ENCODE measurements at places on chromosomes 6 and 20. TPM values are rescaled to one million over a fixed set of nuclear protein-coding genes. Genes with fewer than 3 reads are reported as not detected.

DNA sequence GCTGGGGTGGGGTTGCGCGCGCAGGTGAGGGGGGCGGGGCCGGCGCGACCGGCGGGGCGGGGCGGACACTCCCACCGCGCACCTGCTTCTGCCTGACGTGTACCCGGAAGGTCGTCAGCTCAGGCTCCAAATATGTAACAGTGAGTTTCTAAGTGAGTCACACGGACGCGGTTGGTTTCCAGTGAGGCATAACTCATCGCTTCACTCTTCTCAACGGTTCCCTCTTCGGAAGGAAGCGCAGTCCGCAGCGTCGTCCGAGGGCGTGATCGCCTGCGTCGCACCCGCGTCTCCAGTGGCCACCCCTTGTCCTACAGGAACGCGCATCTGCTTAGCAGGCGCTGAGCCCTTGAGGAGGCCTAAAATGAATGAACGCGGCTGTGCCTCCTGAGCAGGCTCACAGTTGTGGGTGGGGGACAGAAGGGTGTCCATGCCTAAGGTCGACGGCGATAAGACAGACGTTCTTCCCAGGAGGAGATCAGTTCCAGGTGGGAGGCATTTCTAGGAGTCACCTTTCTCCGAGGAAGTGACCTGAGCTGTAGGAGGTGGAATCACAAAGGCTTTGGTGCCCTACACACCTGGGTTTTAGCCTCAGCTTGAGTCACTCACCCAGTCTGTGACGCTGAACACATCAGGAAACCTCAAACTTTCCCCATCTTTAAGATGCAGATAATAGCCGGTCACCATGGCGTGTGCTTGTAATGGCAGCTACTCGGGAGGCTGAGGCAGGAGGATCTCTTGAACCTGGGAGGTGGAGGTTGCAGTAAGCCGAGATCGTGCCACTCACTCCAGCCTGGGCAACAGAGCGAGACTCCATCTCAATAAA lies 50.9 kb upstream of the EZR start:
- DNase-seq = peak; percentile 96

DNA sequence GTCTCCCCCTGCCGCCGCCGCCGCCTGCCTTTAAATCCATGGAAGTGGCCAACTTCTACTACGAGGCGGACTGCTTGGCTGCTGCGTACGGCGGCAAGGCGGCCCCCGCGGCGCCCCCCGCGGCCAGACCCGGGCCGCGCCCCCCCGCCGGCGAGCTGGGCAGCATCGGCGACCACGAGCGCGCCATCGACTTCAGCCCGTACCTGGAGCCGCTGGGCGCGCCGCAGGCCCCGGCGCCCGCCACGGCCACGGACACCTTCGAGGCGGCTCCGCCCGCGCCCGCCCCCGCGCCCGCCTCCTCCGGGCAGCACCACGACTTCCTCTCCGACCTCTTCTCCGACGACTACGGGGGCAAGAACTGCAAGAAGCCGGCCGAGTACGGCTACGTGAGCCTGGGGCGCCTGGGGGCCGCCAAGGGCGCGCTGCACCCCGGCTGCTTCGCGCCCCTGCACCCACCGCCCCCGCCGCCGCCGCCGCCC lies 474 bp downstream of the CEBPB start:
- DNase-seq = peak; percentile 94

- peak; percentile 41 for DNase-seq
Measured at GRCh38 chr20:38159957-38160756, 4.9 kb downstream of the TGM2 start.

DNA sequence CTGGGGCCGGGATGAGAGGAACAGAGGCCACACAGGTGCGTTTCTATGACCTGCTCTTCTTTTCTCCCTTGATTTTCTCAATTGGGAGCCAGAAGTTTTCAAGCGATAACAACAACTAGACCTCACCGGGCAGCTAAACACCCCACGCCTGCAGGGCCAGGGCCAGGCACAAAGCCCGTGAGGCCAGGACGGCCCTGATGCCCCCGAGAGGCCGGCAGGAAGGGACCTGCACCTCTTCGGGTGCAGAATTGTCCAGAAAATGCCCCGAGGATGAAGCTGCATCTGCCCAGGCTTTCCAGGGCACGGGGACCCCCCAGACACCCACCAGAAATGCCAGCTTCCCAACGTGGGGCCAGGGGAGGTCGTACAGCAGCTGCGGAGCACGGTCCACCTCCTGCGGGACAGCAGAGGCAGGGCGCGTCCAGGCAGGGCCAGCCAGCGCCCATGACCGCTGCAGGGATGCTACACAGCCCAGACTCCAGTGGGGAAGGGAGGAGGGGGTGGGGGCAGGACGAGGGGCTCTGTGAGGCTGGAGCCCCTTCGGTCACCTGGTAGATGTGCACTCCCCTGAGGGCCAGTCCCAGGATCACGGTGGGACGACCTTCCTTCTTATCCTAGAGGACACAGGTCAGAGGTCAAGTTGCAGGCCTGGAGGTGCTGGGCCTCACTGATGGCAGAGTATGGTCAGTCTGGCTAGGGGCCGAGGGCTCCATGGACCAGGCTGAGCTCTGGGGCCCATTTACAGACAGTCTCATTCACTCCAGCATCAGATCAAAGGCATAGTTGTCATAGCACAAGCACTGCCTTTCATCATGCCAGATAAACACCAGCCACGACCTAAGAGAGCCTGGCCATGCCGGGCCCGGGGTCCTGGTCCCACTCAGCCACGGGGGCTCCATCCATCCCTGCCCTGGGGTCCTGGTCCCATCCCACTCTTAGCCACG lies 16.4 kb downstream of the FRMD1 start:
- DNase-seq = no peak

DNA sequence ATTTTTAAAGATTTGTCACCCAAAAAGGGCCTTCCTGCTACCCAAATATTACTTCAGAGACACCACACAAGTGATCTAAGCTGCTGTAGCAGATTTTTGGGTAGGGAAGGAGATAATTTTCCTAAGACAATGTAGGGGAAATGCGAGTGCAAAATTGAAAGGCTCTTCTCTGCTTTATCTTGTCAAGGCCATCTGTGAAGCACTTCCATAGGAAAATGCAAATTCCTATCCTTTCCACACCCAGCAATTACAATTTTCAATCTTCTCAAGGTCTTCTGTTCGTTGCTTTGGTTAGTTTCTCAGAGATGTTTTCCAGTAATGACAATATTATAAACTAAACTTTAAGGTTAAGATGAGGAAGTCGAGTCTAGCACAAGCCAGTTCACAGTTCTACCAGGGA lies 53.4 kb downstream of the HDGFL1 start:
- no peak for DNase-seq

GRCh38 chr6:89172131-89172530 lies 26.3 kb downstream of the PM20D2 start:
- no peak for DNase-seq

DNA sequence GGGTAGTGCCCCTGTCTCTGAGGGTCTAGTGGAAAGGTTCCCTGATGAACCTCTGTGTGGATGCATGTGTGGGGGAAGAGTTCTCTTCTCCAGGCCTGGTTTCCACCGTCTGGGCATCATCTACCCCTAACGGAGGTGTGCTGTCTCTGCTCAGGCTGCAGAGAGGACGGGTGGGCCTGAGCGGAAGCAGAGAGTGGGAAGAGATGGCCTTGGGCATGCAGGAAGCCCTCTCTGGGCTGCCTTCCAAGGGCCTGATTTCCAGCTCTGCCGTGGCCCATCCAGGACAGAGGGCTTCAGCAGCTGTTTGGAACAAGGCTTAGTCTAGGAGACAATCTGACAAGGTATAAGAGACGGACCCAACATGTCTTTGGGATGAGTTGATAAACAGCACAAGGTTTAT lies 220.1 kb upstream of the DTNBP1 start:
- peak; percentile 81 for DNase-seq

GRCh38 chr6:15914553-15914952 lies 214.3 kb upstream of the MYLIP start:
- no peak for DNase-seq

DNA sequence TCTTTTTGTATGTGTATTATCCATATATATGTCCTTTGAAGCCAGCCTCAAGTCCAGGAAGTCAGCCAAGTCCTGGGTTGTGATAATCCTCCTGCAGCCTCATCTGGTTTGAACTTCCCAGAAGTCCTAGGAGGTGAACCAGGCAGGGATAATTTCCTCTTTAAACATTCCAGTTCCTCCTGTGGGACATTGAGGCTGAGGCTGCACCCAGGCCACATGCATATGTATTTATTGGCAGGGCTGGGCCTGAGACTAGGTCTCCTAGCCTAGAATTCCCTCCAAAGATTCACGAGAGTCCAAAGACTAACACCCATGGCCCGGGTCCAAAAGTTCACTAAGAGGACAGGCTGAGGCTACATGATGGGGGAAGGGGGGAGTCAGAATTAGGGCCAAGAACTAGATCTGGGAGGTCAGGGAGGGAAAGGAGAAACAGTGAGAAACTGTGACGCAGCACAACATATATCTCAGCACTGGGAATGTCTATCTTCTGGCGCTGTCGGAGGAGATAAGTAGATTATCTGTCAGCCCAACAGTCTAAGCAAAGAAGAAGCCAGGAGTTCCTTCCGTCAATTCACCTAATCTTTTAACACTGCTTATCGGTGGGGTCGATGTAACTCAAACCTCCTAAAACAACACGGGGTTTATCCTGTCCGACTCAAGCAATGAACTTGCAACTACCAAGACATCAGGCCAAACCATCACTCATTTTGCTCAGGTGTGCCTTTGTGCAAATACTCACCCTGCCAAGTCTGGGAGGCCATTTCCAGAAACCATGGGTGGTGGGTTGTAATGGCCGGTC lies 43.3 kb downstream of the SNX5 start:
- no peak for DNase-seq

Gene PDYN
- polyA plus RNA-seq = not detected

Gene RPL7L1
- polyA plus RNA-seq = 27.6 TPM

Gene LST1
- 214 TPM for polyA plus RNA-seq

Gene RAB5IF
- polyA plus RNA-seq = 83.3 TPM

Gene CPXM1
- 2.9 TPM for polyA plus RNA-seq
